Activated naive CD4-positive, alpha-beta T cell treated with anti-CD3 and anti-CD28 coated beads, Interleukin-2, amount 50 U/mL, for 72 hours (primary cell): ENCODE measurements at places on chromosomes 16 and 17. TPM values are rescaled to one million over a fixed set of nuclear protein-coding genes. Genes with fewer than 3 reads are reported as not detected.

The HSD17B1 gene
- total RNA-seq = 0.76 TPM

DNA sequence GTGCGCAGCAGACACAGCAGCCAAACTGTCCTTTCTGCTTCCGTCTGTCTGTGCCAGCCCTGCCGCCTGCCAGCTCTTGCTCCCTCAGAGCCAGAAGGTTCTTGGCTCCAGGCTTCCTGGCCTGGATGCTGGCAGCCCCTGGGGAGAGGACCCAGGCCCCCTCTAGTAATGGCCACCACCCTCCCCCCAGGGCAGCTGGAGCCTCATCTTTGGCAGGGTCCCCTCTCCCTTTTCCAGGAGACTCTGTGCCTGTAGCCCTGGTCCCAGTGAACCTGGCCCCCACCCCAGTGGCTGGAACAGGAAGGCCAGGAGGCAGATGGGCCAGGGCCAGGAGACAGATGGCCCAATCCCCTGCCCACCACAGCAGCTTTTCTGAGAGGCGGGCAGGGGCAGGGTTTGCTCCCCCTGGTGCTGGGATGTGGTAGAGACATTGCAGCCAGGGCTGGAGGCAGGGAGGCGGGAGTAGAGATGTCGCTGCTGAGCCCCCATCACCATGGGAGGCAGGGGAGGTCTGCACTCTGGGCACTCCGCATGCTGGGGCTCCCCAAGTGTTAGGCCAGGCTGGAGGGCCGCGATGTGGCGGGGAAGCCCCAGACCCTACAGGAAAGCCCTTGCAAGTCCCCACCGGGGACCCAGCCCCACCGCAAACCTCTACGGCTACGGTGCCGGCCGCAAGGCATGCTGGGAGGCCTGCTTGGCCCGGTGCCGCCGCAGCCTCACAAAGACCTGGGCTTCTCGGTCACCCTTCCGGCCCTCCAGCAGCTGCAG is 16.7 kb downstream of the UNC13D start:
- peak; percentile 79 for DNase-seq

The ABCC6 gene
- total RNA-seq = not detected

DNA sequence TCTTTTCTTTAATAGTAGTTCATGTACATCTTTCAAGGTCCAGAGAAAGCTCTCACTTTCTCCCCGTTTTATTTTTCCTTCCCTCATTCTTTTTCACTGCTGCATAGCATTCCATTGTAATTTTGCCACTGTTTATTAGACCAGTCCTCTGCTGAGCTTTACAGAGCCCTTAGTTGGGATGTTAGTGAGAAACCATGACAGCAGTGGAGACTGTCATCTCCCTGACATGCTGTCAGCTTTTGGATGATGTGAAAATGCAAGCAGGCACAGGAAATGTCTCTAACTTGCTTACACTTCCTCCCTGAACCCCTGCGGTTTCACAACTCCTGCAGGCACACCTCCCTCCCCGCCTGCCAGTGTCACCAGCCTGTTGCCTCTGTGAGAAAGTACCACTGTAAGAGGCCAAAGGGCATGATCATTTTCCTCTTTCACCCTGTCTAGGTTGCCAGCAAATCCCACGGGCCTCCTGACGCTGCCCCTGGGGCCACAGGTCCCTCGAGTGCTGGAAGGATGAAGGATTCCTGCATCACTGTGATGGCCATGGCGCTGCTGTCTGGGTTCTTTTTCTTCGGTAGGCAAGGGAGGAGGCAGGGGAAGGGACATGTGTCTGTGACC is at the start of gene ITGAL:
TSS of gene ITGAL (plus strand) at position 415 of the 615 bp plus-strand sequence. CDS start at position 511, 96 bp downstream.
- peak; percentile 76 for DNase-seq

The CCL13 gene
- not detected for total RNA-seq

- DNase-seq = no peak
Measured at GRCh38 chr16:29649588-29650494, 13.2 kb upstream of the SPN start.

The DBNDD1 gene
- 0.50 TPM for total RNA-seq

GRCh38 chr17:8830141-8830540 is 31.0 kb upstream of the MFSD6L start:
- no peak for DNase-seq

The COX6A2 gene
- total RNA-seq = not detected

DNA sequence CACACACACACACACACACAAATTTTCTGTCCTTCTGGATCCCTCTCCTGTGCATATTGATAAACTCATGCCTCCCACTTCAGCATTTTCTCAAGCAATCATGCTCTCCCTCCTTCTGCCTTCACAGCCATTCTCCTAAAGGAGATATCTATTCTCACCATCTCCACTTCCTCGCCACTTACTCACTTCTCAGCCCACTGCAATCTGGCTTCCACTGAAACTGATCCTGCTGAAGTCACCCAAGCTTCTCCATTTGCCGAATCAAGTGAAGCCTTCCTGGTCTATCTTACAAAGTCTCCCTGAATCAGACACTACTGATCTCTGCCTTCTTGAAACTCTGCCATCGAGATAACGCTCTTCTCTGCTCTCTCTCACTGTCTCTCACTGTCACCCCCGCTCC is 54.0 kb upstream of the GNAO1 start:
- no peak for DNase-seq

DNA sequence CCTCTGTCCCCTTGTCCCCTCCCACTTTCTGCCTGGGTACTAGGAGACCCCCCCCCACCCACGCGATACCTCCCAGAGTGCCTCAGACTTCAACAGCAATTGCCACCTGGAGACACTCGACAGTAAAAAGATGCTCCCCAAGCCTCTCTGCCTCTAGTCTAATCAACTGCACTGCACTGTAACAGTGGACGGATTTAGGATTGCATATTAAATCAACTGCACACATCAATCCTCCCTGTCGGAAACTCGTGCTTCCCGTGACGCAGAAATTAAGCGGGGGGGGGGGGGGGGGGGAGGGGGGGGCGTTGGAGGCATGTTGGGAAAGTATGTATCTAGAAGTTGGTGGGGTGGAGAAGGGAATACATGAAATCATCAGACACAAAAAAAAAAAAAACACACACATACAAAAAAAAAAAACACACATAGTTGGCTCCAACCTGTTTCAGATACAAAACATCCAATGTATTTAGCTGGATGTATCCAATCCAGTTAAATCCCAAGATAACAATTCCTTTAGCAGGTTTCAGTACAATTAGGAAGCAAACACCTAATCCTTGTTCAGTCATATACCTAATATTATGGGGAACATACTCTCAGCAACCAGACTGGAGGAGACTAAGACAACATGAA is 29.7 kb downstream of the FAM222B start:
- no peak for DNase-seq

GRCh38 chr16:61891460-61891859 is 144.8 kb downstream of the CDH8 start:
- no peak for DNase-seq

The SDR42E1 gene
- total RNA-seq = 0.07 TPM

DNA sequence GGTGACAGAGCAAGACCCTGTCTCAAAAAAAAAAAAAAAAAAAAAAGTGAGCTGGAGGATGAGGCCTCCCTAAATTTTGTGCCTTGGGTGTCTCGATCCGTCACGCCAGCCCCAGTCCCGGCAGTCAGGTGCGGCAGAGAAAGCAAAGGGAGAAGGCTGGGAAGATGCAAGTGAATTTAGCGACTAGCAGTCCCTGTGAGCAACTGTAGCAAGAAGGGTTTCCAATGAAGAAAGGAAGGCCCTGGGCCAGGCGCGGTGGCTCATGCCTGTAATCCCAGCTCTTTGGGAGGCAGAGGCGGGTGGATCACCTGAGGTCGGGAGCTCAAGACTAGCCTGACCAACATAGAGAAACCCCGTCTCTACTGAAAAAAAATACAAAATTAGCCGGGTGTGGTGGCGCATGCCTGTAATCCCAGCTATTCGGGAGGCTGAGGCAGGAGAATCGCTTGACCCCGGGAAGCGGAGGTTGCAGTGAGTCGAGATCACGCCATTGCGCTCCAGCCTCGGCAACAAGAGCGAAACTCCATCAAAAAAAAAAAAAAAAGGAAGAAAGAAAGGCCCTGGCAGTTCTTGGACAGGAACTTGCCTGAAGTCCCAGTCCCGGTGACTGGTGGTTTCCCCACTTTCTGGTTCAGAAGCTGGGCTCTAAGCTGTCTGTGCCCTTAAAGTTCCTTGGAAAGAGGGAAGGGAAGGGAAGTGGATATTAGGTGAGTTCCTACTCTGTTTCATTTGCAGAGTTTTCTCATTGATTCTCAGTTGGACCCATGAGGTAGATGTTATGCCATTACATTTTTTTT is 1.8 kb upstream of the QPRT start:
- DNase-seq = no peak

GRCh38 chr16:12658506-12658905 is 145.2 kb downstream of the CPPED1 start:
- DNase-seq = no peak

The PIMREG gene
- total RNA-seq = 13.1 TPM

The SULT1A4 gene
- 5.2 TPM for total RNA-seq

GRCh38 chr16:81376880-81377279 is 62.1 kb downstream of the GAN start:
- DNase-seq = no peak

GRCh38 chr16:85092309-85092708 is 20.0 kb downstream of the CIBAR2 start:
- no peak for DNase-seq

DNA sequence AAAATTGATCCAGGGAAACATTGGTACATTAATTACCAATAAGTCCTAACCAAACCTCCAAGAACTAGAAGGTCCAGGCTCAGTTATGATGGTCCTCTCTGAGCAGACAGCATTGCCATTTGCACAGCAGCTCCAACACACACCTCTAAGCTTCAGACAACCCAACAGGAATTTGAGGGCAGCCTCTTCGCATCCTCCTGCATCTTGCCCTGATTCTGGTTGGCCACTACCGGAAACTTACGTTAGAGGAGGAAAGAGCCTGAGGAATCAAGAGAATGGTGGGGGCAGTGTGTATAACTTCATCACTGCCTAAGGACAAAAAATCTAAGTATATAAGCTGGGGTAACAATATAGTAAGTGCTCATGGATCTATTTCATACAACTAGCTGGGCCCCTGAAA is 15.7 kb downstream of the FAM117A start:
- no peak for DNase-seq

The SLC47A1 gene
- total RNA-seq = 0.14 TPM

GRCh38 chr16:5581908-5582307 is 484.3 kb upstream of the EEF2KMT start:
- DNase-seq = no peak

DNA sequence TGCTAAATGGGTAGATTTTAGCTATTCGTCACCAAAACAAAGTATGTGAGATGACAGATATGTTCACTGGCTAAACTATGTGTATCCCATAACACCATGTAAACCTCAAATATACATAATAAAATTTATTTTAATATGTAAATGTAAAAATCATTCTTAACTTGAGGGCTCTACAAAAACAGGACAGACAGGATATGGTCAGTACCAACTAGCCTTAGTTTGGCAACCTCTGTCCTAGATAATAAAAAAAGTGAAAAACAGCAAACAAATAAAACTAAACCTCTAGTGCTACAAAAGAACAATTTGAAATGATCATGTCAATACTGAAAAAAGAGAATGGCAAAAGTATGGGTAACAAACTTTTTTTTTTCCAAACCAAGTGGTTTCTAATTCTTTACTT is 33.8 kb downstream of the NCOR1 start:
- no peak for DNase-seq

- DNase-seq = no peak
Measured at GRCh38 chr17:48546924-48547807, 2.3 kb upstream of the HOXB2 start.

The CA7 gene
- not detected for total RNA-seq

GRCh38 chr17:27535975-27536374 is 79.7 kb downstream of the KSR1 start:
- DNase-seq = no peak

The CD7 gene
- total RNA-seq = 620 TPM

The HIGD1B gene
- total RNA-seq = not detected

The MT1M gene
- total RNA-seq = not detected

- DNase-seq = no peak
Measured at GRCh38 chr16:56903866-56904265, 28.1 kb upstream of the HERPUD1 start.

The HELZ gene
- total RNA-seq = 88.8 TPM

DNA sequence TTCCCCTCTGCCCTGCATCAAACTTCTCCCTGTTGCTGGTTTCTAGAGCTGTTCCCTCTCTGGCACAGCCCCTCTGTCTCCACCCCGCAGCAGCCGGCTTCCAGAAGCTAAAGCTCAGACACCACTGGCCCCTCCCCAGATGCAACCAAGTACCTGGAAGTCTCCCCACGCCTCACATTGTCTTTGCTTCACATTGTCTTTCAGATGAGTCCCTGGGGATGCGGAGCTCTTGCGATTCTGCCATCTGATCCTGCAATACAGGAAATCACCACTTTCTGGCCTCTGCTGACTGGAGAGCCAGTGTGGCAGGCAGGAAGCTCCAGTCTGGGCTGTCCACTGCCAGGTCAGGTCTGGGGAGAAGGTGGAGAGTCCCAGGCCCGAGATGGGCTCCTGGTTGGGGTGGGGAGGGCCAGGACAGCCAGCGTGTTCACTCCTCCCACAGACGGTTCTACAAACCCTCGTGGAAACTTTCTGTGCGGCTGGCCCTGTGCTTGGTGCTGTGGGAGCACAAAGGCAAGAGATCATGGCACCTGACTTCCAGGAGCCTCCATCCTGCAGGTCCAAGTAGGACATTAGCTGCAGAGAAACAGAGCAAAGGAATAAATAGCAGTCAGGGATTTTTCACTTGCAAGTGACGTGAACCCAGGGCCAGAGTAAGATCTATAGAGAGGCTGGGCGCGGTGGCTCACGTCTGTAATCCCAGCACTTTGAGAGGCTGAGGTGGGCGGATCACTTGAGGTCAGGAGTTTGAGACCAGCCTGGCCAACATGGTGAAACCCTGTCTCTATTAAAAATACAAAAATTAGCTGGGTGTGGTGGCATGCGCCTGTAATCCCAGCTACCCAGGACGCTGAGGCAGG is 47.9 kb upstream of the MAP3K14 start:
- DNase-seq = peak; percentile 37

- no peak for DNase-seq
Measured at GRCh38 chr17:54969658-54970572, 1.4 kb downstream of the STXBP4 start.

The ZP2 gene
- total RNA-seq = not detected

The SLFN13 gene
- 41.2 TPM for total RNA-seq

- no peak for DNase-seq
Measured at GRCh38 chr17:66300956-66301355, 1.5 kb upstream of the PRKCA start.

The IGF2BP1 gene
- total RNA-seq = 0.49 TPM

DNA sequence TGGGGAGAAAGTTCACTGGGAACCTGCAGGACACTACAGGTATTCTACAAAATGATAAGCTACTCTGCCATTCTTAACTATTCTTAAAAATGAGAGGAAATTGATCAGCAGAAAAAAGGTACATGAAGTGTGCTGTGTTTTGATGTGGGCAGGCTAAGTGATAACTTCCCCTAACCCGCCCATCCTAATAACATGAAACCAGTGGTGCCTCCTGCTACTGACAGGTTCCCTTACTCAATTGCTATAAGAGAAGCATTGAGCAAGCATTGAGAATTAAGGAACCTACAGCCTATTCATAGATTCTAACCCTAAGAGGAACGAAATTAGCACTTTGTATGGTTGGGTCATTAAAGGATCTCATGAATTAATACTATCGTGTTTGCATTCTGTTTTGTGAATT is 18.9 kb downstream of the XYLT1 start:
- DNase-seq = no peak

The G6PC1 gene
- not detected for total RNA-seq

- DNase-seq = no peak
Measured at GRCh38 chr17:40958086-40958953, 8.4 kb downstream of the KRT39 start.
